CD4-positive, alpha-beta memory T cell (primary cell): ENCODE measurements at places on chromosomes 5 and 9. TPM values are rescaled to one million over a fixed set of nuclear protein-coding genes. Genes with fewer than 3 reads are reported as not detected.

The PCDHGA9 gene
- total RNA-seq = 0.25 TPM

The TMEM171 gene
- total RNA-seq = 0.35 TPM

The WDR31 gene
- 0.67 TPM for total RNA-seq

The C6 gene
- total RNA-seq = not detected

The IL33 gene
- not detected for total RNA-seq

The FOXD4L6 gene
- not detected for total RNA-seq

The SPATA31E1 gene
- total RNA-seq = not detected

The C9orf153 gene
- 0.55 TPM for total RNA-seq

The CCL27 gene
- not detected for total RNA-seq

The CCDC187 gene
- total RNA-seq = not detected

The PLEKHG4B gene
- not detected for total RNA-seq

The POMT1 gene
- 58.5 TPM for total RNA-seq

The TSSK1B gene
- total RNA-seq = not detected

The SPINK5 gene
- not detected for total RNA-seq

The PCDHA12 gene
- not detected for total RNA-seq

The ZNF366 gene
- 0.29 TPM for total RNA-seq

The SLC45A2 gene
- not detected for total RNA-seq

The NDST1 gene
- total RNA-seq = 0.64 TPM

The C8G gene
- total RNA-seq = 2.2 TPM

The ENC1 gene
- total RNA-seq = 0.84 TPM

The PCDHA4 gene
- total RNA-seq = not detected

The S1PR3 gene
- total RNA-seq = not detected

The PCDH1 gene
- total RNA-seq = not detected

The ACOT12 gene
- total RNA-seq = 0.41 TPM

The GFPT2 gene
- total RNA-seq = 0.12 TPM

The INSL4 gene
- not detected for total RNA-seq

The NFIB gene
- not detected for total RNA-seq

The ADGRD2 gene
- total RNA-seq = not detected

The CERCAM gene
- 0.29 TPM for total RNA-seq

The TEX48 gene
- not detected for total RNA-seq

The RNF130 gene
- total RNA-seq = 18.1 TPM

The PJA2 gene
- total RNA-seq = 90.6 TPM

The STC2 gene
- total RNA-seq = not detected

The SLC4A9 gene
- total RNA-seq = not detected

The FBN2 gene
- 0.30 TPM for total RNA-seq

The SH3TC2 gene
- total RNA-seq = not detected

The TMEM174 gene
- not detected for total RNA-seq

The KIF12 gene
- not detected for total RNA-seq

The SHLD3 gene
- total RNA-seq = 7.4 TPM

The TMEFF1 gene
- not detected for total RNA-seq

The GEMIN5 gene
- total RNA-seq = 19.1 TPM

The LIX1 gene
- total RNA-seq = not detected

The TMEM215 gene
- total RNA-seq = not detected
